ENCODE measurements at places on chromosomes 5 and 9.

GRCh38 chr5:31007672-31008071 is 185.8 kb upstream of the CDH6 start:
- no peak for DNase-seq

GRCh38 chr9:130884542-130885483 is 11.8 kb downstream of the QRFP start:
- no peak for DNase-seq

- no peak for DNase-seq
Observed at GRCh38 chr5:174734571-174735497, 10.5 kb downstream of the MSX2 start.

DNA sequence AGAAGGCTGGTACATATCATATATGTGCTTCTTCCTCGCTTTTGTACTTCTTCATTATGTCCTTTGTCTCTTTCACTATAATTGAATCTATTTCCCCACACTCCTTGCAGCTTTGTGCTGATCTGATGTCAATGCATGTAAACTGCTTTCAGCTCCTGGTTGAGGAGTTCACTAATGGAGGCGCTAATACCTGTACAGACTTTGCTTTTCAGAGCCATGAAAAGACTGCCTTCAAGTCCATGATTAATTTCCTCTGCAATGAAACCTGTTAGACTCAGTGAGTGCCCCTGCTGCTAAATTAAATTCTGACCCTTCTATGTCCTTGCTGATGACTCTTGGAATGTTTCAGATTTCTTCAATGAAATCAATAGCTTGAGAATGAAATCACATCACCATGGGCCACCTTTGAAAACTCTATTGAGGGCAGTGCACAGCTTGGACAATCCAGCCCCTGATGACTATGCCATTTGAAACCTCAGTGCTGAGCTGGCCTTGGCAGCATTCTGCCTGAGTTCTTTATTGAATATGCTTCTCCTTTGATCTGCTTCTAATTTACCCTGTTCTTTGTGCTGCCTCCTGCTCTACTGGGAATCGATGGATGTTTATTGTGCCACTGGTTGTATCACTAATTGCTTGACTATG is 358.2 kb upstream of the DMAC1 start:
- DNase-seq: no peak

DNA sequence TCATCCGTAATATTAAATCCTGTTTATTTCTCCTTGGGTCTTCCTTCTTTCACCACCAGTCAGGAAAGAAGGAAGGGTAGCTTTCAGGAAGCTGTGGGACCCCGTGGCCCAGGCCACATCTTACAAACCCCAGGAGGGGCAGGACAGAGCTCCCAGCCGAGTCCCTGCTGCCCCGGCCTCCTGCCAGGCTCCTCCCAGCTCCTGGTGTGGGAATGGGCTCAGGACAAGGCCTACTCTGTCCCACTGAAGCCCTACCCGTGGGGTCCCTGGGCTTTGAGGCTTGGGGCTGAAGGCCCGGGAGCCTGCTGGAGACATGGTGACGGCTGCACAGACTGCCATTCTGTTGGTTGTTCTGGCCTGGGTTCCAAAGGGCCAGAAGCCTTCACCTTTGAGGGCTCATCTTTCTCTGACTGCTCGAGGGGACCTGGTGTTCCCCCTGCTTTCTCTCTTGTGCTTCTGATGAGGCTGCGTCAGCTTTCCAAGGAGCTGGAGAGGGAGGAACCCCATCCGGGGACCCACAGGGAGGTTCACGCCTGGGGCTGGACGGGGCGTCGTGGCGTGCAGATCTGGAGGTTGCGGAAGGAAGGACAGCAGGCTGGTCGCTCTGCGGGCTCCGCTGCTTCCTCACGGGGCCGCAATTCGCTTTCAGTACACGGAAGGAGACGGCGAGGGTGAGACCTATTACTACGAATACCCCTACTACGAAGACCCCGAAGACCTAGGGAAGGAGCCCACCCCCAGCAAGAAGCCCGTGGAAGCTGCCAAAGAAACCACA is 86.6 kb downstream of the COL5A1 start:
- no peak for DNase-seq

- DNase-seq: no peak
Observed at GRCh38 chr9:110599468-110599867, 19.9 kb upstream of the SVEP1 start.

- peak; percentile 26 for DNase-seq
Observed at GRCh38 chr5:38806775-38807258, 39.0 kb upstream of the OSMR start.

DNA sequence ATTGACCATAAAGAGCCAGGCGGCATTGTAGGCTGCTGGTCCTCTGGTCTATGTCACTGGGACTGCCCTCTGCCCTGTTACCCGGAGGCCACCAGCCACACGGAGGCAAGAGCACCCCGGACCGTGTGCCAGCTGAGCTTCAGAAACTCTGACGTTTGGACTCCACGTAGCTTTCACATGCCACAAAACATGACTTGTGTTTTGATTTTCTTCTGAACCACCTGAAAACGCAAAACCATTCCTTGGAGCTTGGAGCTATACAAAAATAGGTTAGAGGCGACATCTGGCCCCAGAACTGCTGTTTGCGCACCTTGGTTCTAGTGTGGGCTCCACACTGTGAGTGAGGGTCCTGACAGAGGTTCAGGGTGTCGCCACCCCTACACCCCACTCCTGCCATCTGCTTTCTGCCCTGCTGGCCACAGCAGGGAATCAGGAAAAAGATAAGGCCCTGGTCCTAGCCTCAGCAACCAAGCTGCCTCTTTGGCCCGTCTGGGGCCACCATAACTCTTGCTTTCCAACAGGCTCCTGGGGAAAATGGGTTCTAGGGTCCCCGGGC is 151.3 kb upstream of the IRX2 start:
- DNase-seq: no peak

DNA sequence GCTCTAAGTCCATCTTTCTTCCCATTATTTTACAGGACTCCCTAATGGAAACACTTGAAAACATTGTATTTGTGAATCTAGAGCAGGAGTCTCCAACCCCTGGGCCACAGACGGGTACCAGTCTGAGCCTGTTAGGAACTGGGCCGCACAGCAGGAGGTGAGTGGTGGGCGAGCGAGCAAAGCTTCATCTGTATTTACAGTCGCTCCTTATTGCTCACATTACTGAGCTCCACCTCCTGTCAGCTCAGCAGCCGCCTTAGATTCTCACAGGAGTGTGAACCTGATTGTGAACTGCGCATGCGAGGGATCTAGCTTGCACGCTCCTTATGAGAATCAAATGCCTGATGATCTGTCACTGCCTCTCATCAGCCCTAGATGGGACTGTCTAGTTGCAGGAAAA is 111.0 kb downstream of the MED27 start:
- no peak for DNase-seq

- DNase-seq: peak; percentile 19
Observed at GRCh38 chr5:154860123-154860522, 1.7 kb downstream of the CNOT8 start.

DNA sequence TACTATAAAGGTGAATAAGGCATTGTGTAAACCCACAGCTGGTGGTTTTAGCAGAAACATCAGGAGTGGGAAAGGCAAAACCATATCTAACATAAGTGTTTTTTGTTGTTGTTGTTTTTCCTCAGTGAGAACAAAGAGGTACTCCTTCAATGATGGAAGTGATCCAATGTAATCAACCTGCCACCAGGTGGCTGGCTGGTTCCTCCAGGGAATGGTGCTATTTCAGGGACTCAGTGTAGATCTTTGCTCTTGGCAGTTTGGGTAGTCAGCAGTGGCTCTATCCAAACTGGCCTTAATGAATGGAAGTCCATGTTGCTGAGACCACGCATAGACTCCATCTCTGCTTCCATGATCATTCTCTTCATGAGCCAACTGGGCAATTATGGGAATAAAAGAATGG is 10.8 kb downstream of the DMRTA1 start:
- DNase-seq: no peak

- DNase-seq: no peak
Observed at GRCh38 chr9:134692573-134692860, 50.9 kb downstream of the COL5A1 start.

DNA sequence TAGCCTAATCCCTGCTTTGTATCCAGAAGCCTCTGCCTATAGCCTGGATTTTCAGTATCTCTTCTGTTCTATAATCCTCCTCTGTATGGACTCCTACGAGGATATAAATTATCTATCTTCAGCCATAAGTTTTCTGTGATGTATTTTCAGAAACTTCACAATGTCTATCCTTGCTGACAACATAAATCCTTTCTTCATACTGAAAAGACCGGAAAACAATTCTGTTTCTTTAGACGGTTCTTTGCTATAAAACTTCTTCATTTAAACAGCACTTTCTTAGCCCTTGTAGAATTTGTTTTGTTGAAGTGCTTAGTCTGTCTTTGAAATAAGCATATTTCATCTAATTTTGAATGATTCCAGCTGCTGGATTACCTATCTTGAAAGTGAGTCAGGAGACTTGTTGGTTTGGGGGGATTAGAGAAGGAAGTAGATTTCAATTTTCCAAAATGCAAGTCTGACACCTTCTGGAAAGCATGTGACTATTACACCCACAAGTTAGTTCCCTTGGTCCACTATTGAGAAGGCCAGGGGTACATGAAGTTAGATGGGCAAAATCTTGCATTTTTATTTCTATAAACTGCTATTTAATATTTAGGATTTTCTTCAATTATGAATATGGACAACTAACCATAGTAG is 96.3 kb upstream of the RANBP3L start:
- no peak for DNase-seq

GRCh38 chr9:95573463-95573862 is 56.7 kb upstream of the PTCH1 start:
- no peak for DNase-seq

GRCh38 chr5:82942083-82942881 is 134.9 kb downstream of the TMEM167A start:
- no peak for DNase-seq

- no peak for DNase-seq
Observed at GRCh38 chr9:76571288-76571687, 112.3 kb downstream of the GCNT1 start.

- no peak for DNase-seq
Observed at GRCh38 chr9:4010309-4010708, 289.6 kb downstream of the GLIS3 start.

DNA sequence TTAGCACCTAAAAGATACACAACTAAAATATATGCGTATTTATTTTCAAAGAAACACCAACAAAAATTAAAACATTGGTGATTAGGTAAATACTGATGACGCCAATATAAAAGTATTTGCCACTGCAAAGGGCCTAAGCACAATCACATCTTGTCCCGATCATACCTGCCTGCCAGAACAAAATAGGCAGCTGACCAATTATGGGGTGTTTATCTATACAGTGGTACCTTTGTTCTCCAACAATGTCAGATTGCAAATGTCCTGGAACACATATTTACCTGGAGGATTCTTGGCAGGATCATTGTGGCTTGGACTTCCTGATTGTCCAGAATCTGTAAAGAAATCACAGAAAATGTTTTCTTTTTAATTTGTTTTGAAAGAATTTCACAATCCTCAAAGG is 134.5 kb downstream of the NFIB start:
- no peak for DNase-seq

GRCh38 chr5:52708463-52708862 is 79.3 kb upstream of the ITGA1 start:
- DNase-seq: no peak

DNA sequence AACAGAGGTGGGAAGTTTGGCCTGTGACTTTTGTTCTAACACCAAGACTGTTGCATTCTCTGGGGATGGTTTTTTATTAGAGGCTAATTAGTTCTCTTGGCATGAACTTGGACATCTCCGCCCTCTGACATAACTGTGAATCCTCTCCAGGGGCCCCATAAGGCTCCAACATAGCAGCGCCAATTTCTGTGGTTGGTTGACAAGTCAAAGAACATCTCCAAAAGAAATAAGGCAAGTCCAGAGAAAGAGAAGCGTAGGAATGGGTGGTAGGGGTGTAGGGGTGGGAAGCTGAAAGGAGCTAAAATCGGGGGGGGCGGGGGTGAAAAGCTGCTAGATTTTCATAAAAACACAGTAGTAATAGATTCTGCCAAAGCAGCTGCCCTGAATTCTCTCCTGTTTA is 81.0 kb upstream of the DAB2 start:
- no peak for DNase-seq

DNA sequence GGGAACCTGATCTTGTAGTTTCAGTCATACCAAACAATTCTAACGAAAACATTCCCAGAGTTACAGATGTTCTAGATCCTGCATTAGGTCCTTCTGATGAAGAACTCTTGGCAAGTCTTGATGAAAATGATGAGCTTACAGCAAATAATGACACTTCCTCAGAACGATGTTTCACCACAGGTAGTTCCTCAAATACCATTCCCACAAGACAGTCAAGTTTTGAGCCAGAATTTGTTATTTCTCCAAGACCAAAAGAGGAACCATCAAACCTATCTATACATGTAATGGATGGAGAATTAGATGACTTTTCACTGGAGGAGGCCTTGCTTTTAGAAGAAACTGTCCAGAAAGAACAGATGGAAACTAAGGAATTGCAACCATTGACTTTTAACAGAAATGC is 21.0 kb downstream of the RMI1 start:
- DNase-seq: no peak

DNA sequence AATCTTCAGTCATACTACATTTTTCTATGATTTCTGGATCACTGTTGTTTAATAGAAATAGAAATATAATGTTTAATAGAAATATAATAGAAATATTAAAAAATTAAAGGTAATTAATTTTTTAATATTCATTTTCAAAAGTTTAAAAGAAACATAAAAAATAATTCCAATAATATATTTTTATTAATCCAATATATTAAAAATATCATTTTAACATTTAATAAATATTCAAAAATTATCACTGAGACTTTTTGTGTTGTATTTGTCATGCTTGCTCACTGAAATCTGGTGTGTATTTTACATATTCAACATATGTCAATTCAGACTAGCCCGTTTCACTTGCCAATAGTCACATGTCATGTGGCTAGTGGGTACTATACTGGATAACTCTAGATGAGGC is 80.6 kb upstream of the SLCO6A1 start:
- DNase-seq: no peak

- DNase-seq: no peak
Observed at GRCh38 chr9:75988663-75989062, 98.2 kb downstream of the PCSK5 start.

GRCh38 chr9:112093870-112094216 is 81.3 kb downstream of the SUSD1 start:
- DNase-seq: no peak

- no peak for DNase-seq
Observed at GRCh38 chr5:127235136-127235535, 55.5 kb upstream of the MEGF10 start.

GRCh38 chr5:156981481-156981880 is 18.5 kb upstream of the TIMD4 start:
- DNase-seq: no peak

DNA sequence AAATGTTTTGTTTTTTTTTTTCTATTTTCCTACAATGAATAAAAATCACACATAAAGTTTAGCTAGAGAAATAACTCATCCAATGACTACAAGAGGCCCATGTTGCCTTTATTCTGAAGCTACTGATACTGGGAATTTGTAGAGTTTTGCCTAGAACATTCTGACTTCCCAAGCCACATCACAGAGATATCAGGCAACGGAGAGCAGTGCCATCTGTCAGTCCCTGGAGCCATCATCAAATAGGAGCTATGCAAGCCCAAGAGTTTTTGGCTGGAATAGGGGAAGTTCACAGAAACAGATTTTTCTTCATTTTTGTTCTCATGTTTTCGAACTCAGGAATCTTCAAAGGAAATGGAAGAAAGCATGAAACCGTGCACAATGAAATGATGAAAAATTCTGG is 896.6 kb downstream of the TLE1 start:
- DNase-seq: no peak

Measured in stimulated activated CD4-positive, alpha-beta T cell treated with anti-CD3 and anti-CD28 coated beads, Interleukin-2, amount 100 ng/mL, for 24 hours (primary cell).